ENCODE measurements at places on chromosomes 5 and 9.

- DNase-seq, result no peak
Measured at GRCh38 chr5:127959152-127959764, 124.3 kb upstream of the SLC12A2 start.

GRCh38 chr5:37077146-37077545 is 172.0 kb downstream of the CPLANE1 start:
- no peak for DNase-seq

DNA sequence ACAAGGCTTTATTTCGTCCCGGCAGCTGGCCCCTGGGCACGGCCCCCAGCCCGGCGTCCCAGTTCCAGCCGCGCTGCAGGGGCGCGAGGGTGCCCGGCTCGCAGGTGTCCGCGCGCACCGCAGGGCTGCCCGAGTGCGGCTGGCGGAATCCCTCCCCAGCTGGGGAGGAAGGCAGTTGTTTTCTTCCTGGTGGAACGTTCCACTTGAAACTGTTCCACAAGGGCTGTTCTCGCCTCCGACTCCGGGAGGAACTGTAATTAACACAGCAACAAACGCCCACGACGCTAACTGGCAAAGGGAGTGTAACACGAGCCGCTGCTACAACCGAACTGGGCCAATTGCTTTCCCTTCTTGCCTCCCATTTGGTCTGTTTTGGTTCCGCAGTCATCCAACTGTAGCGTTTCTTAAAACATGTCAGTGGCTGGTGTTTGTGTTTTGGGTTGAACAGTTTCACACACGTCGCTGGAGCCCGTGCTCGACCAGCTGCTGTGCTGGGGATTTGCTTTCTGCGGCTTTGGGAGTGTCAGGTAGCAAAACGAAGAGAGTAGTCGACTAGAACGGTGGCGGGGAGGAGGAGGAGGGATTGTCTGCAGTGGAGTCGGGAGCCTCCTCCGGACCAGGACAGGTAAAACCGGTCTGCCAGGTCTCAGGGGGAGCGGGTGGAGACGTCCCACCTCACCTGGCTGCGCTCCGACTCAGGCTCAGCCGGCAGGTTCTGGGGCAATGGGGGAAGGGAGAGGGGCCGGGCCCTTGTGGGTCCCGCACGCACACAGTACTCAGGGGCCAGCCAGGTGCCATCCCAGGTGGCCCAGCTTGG is 131.6 kb upstream of the NIPBL start:
- no peak for DNase-seq

GRCh38 chr5:54624805-54625568 is 107.4 kb downstream of the SNX18 start:
- no peak for DNase-seq

GRCh38 chr9:113425072-113425471 is 14.5 kb downstream of the C9orf43 start:
- DNase-seq, result no peak

DNA sequence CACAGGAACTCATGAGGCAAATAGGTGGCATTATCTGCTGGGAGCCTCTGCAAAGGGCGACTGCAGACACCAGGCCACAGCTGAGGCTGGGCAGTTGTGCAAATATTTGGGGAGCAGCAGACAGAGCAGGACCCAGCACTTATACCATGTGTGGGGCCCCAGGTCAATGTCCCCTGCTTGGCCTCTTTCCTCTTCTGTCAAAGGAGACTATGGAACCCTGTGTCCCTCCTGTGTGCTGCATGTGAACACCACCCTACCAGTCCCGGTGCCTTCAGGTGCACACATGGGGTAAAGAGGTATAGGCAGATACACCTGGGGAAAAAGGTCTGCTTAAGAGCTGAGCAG is 50.8 kb downstream of the ROR2 start:
- no peak for DNase-seq

DNA sequence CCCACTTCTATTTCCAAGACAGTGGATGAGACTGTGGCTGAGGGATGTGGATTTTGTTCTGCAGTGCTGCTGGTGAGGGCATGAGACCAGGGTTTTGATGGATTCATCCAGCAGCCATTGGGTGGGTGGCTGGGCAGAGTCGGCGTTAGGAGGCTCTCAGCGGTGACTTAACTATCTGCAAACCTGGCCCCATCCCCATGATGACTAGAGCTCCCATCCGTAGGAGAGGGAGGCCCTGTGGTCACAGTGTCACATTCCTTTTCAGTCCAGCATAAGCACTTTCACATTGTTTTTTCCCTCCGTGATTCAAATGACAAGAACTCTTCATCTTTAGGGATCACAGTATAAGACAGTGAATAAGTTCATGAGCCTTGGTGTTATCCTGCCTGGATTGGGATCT is 60.4 kb upstream of the SPRY4 start:
- DNase-seq, result no peak

DNA sequence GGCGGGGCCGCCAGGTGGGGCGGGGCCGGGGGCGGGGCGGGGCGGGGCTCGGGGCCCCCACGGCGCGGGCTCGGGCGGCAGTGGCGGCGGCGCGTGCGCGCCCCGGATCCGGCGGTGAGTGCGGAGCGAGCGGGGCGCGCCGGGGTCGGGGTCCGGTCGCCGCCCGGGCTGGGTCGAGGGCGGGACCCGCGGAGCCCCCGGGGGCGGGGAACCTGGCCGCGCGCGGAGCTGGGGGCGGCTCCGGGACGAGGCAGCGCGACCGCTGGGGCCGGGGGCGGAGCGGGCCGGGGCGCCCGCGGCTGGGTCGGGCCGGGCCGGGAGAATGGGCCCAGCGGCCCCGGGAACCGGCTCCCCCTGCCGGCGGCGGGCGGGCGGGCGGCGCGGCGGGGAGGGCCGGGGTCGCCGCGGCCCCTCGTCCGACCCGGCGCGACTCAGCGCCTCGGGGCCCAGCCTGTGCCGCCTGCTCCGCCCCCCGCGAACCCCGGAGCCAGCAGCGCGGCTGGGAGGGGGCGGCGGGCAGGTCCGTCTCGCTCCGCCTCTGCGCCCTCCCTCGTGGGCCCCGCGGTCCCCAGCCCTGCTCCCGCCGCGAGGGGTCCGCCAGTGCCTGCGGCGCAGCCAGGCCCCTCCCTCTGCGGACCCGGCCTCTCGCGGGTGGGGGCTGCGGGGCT is 3.1 kb downstream of the EGFL7 start:
- DNase-seq, result no peak

All from stimulated activated CD8-positive, alpha-beta memory T cell treated with anti-CD3 and anti-CD28 coated beads, Interleukin-4, amount 100 ng/mL, for 1 hour (primary cell).